Activated CD8-positive, alpha-beta T cell treated with anti-CD3 and anti-CD28 coated beads for 36 hours (primary cell): ENCODE measurements at places on chromosomes 5 and 9. TPM values are rescaled to one million over a fixed set of nuclear protein-coding genes. Genes with fewer than 3 reads are reported as not detected.

- H3K36me3 ChIP-seq, result no peaks in the 10 kb centered on the region
- no peak overlapping the region for H3K27ac ChIP-seq
- H3K4me1 ChIP-seq, result peaks cover 6% of the 10 kb centered on the region
- DNase-seq, result no peak
These were observed 3.8 kb downstream of the GAS1 start for GRCh38 chr9:86943201-86944113.

DNA sequence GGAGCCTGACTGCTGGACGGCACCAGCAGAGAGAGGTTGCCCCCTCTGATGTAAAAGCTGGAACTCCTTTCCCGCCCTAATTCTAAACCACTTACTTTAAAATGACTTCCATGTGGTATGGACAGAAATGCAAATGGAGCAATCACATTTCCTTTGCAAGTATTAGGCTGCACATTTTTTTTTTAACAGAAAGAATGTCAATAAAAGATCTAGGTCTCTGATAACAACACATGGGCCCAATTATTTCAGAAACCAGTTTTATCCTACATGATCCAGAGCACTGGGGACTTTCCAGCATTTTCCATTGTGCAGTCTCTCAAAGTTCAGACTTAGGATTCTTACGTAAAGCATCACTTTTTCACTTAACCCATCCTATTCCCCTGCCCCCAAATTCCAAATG, 203.7 kb downstream of the NXNL2 start:
- H3K27ac ChIP-seq, result no peak overlapping the region
- no peaks in the 10 kb centered on the region for H3K4me1 ChIP-seq
- H3K27me3 ChIP-seq, result peaks cover 6% of the 10 kb centered on the region

DNA sequence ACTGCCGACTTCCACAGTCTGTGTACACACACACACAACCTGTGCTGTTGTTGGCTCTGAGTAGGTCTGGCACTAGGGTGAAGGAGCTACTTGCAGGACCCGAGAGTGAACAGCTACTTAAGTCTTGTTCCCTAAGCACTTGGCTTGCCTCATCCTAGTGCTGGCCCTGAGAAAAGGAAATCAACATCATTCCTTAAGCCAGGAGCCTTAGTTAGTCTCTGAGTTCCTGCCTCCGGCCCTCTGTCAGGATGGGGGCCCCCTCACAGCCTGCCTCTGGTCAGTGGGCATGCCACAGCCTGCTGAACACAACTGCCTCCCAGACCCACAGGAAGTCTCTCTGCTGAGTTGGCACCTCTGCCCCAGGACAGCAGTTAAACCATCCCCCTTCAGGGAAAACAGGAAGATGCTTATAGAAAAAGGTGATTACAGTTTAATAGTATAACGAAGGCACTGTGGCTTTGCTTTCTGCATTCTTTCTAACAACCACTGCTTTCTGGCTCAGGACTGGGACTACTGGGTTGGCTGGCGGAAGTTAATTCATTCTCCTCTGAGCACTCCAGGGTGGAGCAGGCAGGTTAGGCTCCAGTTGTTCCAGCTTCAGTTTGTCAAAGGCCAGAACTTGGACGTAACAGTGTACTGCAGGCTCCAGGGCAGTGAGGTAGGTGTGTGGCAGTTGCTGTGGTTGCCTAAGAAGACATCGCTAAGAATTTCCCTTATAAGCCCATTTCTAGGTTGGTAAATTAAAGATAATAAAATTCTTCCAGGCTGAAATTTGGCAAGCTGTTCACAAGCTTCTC, 2.8 kb downstream of the MAMDC2 start:
- H3K36me3 ChIP-seq, result no peaks in the 10 kb centered on the region
- no peak overlapping the region for H3K4me3 ChIP-seq
- no peak overlapping the region for H3K27ac ChIP-seq
- no peak for DNase-seq

- no peak overlapping the region for H3K27ac ChIP-seq
- H3K4me3 ChIP-seq, result no peak overlapping the region
- no peaks in the 10 kb centered on the region for H3K27me3 ChIP-seq
These were observed 68.2 kb upstream of the CKMT2 start for GRCh38 chr5:81164936-81165335.

GRCh38 chr5:59066367-59067163, 483.7 kb downstream of the RAB3C start:
- H3K4me1 ChIP-seq, result peaks cover 3% of the 10 kb centered on the region
- no peak for DNase-seq
- H3K4me3 ChIP-seq, result no peak overlapping the region
- H3K36me3 ChIP-seq, result no peaks in the 10 kb centered on the region

DNA sequence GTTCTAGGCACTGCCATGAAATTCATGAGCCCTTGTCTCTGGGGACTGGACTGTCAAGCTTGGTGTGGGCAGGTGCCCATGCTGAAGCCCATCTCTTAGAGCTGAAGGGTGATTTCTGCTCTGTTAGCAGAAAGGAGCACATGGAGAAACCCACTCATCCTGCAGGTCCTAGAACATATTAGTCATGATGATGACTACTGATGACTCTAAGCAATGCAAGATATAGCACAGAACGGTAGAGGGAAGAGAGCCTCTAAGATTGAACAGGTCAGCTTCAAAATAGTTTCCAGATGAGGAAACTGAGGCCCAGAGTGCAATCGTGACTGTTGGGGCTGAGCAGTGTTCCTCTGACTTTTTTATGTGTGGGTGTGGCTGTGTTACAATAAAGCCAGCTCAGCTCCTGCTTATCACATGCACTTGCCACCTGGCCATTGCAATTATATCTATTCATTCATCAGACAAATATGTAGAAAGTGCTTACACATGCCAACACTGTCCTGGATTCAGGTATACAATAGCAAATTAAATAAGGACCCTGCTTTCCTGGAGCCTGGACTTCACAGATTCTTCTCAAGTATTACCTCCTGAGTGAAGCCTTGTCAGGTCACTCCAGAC, 140.2 kb upstream of the BRINP1 start:
- no peak overlapping the region for H3K27ac ChIP-seq
- H3K27me3 ChIP-seq, result no peaks in the 10 kb centered on the region
- no peak for DNase-seq
- H3K36me3 ChIP-seq, result no peaks in the 10 kb centered on the region

- DNase-seq, result no peak
- no peak overlapping the region for H3K4me3 ChIP-seq
- peaks cover 27% of the 10 kb centered on the region for H3K36me3 ChIP-seq
- H3K27ac ChIP-seq, result no peak overlapping the region
These were observed 47.2 kb upstream of the LPCAT1 start for GRCh38 chr5:1570975-1571374.

ANKRD55 gene
- not detected for total RNA-seq

TMOD1 gene
- 0.47 TPM for total RNA-seq

TIGD6 gene
- total RNA-seq, result 2.2 TPM

SYNPO gene
- total RNA-seq, result 0.18 TPM

BTNL3 gene
- not detected for total RNA-seq
